ENCODE measurements at places on chromosomes 2 and 18. TPM values are rescaled to one million over a fixed set of nuclear protein-coding genes. Genes with fewer than 3 reads are reported as not detected.
A peak's percentile ranks its signal among the peaks of the same experiment; 100 is the strongest.

AMER3 gene
- total RNA-seq: 0.09 TPM

COLEC12 gene
- 65.5 TPM for total RNA-seq

ARHGEF33 gene
- total RNA-seq: 0.71 TPM

IL1RL1 gene
- 0.31 TPM for total RNA-seq

TUBA4A gene
- 36.2 TPM for total RNA-seq

TUBA3E gene
- not detected for total RNA-seq

CD8B gene
- total RNA-seq: 0.31 TPM

REG3G gene
- total RNA-seq: not detected

DNA sequence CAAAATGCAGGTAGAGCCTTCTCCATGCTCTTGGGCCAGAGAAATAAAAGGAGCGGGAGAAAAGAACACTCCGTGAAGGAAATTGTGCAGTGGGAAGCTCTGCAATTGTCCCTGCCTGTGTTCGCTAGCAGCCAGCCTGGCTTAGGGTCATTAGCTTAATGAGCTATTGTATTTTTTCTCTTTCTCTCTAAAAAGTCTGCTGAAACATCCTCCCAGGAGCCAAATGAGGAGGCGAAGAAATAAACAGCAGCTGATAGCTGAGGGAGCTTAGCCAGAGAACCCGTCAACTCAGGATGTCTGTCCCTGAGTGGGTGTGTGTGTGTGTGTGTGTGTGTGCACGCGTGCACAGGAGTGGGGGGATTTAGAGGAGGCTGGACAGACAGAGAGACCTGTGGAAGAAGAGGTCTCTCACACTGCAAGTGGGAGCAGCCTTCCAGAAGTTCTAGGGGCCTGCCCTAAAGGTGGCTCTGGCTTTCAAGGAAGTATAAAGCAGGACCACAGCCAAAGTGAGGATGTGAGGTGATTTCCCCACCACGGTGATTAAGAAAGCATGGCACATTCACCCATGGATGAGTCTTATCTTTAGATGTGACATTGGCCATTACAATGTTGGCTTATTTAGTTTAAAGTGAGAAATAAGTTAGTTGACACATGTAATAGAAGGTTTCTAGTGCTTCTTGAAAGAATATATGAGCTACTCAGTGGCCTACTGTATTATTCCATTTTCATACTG, 690.4 kb downstream of the RNF144A start:
- peak; percentile 7 for DNase-seq
- H3K36me3 ChIP-seq: no peaks in the 10 kb centered on the region
- peaks cover 2% of the 10 kb centered on the region for H3K27me3 ChIP-seq

DNA sequence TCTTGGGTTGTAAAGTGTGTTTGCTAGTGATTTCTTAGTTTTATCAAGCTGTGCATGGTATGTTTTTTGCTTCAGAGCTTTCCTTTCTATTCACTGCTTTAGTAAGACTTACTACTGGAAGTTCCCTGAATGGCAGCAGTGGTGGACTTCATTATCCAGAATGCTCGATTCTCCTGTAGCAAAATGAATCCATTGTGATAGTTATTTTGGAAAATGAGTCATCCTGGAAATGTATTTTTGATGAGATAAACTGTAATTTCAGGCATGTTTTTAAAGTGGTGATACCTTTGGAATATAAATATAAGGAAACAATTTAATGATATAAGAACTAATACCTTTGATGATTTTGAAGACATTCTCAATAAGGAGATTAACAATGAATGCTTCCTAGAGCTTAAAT, 387.1 kb downstream of the PTPRM start:
- H3K36me3 ChIP-seq: peaks cover 5% of the 10 kb centered on the region
- H3K27me3 ChIP-seq: no peaks in the 10 kb centered on the region
- no peaks in the 10 kb centered on the region for H3K4me1 ChIP-seq
- no peak for DNase-seq
- no peak overlapping the region for H3K4me3 ChIP-seq

DNA sequence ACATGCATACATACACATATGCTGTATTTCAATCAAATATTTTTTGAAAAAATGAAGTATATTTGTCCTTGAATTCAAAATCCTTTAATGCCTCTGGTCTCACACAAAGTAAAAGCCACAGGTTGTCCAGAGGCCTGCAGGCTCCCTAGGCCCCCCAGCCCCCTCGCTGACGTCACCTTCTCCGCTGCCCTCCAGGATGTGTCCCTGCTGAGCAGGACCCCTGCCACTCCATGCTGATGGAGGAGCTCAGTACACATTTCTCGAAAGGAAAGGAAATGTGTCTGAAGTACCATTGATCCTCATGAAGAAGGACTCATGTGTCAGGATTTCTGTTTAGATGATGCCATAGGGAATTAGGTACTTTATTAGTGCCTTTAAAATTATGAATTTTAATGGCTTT, 212.1 kb downstream of the LDLRAD4 start:
- H3K27ac ChIP-seq: no peak overlapping the region
- no peak overlapping the region for H3K4me3 ChIP-seq
- DNase-seq: no peak
- no peaks in the 10 kb centered on the region for H3K36me3 ChIP-seq
- H3K27me3 ChIP-seq: no peaks in the 10 kb centered on the region

DNA sequence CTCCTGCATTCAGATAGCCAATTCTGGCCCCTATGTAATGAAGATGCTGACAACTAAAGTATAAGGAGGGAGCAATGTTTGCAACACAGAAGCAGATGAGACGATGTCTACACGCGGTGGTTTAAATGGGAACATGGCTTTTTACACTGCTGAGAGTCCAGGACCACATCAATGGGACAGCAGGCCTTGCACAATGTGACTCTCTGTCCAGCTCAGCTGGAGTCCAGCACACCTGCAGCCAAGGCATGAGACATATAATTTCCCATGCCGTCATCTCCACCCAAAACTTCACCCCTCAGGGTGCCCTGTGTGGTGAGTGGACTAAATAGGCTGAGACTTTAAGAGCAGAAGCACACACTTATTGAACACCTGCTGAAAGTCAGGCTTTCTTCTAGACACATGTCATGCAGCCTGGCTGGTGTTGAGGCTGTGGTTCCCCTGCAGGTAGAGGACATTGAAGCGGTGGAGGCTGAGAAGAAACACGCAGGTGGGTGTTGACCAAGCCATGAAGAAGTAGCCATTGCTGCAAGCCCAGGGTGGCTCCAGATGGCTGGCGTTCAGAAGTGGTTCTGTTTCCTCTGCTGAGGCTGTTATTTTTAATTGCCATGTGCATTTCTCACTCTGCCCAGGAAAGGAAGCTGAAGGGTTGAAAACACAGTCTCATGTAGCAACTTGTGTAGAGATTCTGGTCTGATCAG, 345.6 kb downstream of the MYCN start:
- H3K27me3 ChIP-seq: peaks cover 4% of the 10 kb centered on the region
- H3K36me3 ChIP-seq: no peaks in the 10 kb centered on the region
- no peak overlapping the region for H3K4me3 ChIP-seq
- no peaks in the 10 kb centered on the region for H3K4me1 ChIP-seq

DNA sequence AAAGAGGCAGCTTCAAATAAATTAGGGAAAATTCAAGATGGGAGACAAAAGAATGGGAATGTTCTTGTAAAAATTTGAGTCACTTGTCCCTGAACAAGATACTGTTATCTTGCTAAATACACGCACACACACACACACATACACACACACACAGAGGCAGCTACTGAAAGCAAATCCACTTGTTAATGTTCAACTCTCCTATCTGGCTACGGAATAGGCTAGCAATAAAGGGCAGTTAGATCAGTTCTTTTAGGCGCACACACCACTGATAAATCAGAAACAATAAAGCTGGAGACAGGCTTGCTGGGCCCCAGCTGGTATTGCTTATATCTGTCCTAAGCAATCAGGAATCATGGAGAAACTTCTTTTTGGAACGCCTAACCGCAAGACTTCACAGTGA, 461.6 kb downstream of the BCL11A start:
- no peaks in the 10 kb centered on the region for H3K36me3 ChIP-seq
- H3K27me3 ChIP-seq: no peaks in the 10 kb centered on the region
- H3K4me1 ChIP-seq: no peaks in the 10 kb centered on the region
- no peak overlapping the region for H3K27ac ChIP-seq

DNA sequence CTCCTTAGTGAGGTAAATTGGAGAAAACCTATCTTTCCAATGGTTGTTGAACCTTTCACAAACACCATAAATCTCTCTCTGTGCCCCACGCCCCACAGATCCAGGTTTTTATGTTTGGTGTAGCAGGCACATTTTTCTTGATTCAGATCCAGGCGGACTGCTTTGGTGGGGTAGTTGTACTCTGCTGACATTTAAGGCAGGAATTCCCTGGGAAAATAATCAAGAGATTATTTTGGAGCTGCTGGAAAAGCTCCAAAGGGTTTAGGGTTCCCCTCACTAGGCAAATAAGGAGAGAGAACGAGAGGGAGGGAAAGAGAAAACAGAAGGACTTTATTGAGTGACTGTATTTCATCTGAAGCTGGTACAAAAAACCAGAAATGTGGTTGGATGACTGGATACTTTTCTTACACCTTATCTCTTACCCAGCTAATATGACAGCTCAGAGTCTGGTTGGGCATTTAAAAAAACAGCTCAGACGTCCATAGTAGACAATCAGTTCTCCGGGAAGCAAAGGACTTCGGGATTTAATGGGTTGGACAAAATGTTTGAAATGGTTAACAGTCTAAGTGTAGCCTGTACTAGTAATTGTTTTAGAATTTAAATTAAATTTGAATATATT, 3.6 kb upstream of the AQP4 start:
- H3K4me1 ChIP-seq: peaks cover 18% of the 10 kb centered on the region
- H3K4me3 ChIP-seq: no peak overlapping the region
- H3K27ac ChIP-seq: no peak overlapping the region
- peak; percentile 39 for DNase-seq

GRCh38 chr2:190974629-190975361, 39.2 kb downstream of the STAT1 start:
- no peaks in the 10 kb centered on the region for H3K27me3 ChIP-seq
- H3K4me1 ChIP-seq: no peaks in the 10 kb centered on the region
- no peak for DNase-seq
- no peak overlapping the region for H3K27ac ChIP-seq
- H3K4me3 ChIP-seq: no peak overlapping the region

- no peaks in the 10 kb centered on the region for H3K27me3 ChIP-seq
- H3K4me1 ChIP-seq: peaks cover 75% of the 10 kb centered on the region
- DNase-seq: no peak
These were observed 34.6 kb downstream of the ODC1 start for GRCh38 chr2:10413503-10413902.

- DNase-seq: peak; percentile 29
- H3K27me3 ChIP-seq: no peaks in the 10 kb centered on the region
- H3K4me1 ChIP-seq: no peaks in the 10 kb centered on the region
- H3K36me3 ChIP-seq: no peaks in the 10 kb centered on the region
- H3K4me3 ChIP-seq: peak overlapping the region; percentile 67
- H3K27ac ChIP-seq: peak overlapping the region; percentile 92
These were observed 46.9 kb upstream of the POMC start for GRCh38 chr2:25215232-25215631.

GRCh38 chr2:46977899-46978298, 62.3 kb upstream of the MCFD2 start:
- H3K36me3 ChIP-seq: peaks cover 49% of the 10 kb centered on the region
- peak; percentile 53 for DNase-seq
- no peaks in the 10 kb centered on the region for H3K27me3 ChIP-seq
- H3K27ac ChIP-seq: no peak overlapping the region
- no peak overlapping the region for H3K4me3 ChIP-seq

- no peak overlapping the region for H3K27ac ChIP-seq
- DNase-seq: no peak
- H3K4me3 ChIP-seq: no peak overlapping the region
These were observed 107.1 kb upstream of the MAPRE2 start for GRCh38 chr18:34933909-34934661.

- H3K4me1 ChIP-seq: peaks cover 11% of the 10 kb centered on the region
- no peaks in the 10 kb centered on the region for H3K27me3 ChIP-seq
- H3K36me3 ChIP-seq: peaks cover 2% of the 10 kb centered on the region
- DNase-seq: peak; percentile 79
- H3K27ac ChIP-seq: peak overlapping the region; percentile 94
These were observed 19.7 kb upstream of the STPG4 start for GRCh38 chr2:47174733-47175361.

DNA sequence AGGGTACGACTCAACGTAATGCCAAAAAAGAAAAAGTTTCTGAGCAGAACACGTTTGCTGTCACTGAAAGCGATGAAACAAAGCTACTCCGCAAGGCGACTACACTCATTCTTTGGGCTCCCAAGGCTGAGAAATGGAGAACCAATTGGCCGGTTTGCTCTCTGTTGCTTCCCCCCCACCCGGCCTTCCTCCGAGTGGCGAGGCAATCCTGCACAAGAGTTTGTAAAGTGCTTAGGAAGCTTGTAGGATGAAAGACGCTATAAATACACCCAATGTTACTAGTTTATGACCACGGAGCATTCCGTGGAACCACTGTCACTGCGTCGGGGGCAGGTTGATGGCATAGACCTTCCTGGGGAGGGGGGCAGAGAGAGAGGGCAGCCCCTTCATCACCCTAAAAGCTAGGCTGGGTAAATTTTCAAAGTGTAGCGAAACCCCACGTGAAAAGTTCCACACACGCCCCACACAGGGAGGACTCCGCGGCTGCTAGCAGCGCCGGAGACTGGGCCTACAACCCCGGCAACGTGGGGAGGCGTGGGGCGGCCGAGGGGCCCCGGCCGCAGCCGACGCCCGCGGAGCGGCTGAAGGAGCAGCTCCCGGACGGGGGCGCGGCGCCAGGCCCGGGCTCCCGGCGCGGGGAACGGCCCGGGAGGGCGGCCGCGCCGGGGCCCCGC, 915 bp downstream of the CUL3 start:
- peak overlapping the region; percentile 86 for H3K27ac ChIP-seq
- peak overlapping the region; percentile 92 for H3K4me3 ChIP-seq
- DNase-seq: peak; percentile 68
- H3K4me1 ChIP-seq: peaks cover 6% of the 10 kb centered on the region
- H3K36me3 ChIP-seq: peaks cover 5% of the 10 kb centered on the region
- no peaks in the 10 kb centered on the region for H3K27me3 ChIP-seq

DNA sequence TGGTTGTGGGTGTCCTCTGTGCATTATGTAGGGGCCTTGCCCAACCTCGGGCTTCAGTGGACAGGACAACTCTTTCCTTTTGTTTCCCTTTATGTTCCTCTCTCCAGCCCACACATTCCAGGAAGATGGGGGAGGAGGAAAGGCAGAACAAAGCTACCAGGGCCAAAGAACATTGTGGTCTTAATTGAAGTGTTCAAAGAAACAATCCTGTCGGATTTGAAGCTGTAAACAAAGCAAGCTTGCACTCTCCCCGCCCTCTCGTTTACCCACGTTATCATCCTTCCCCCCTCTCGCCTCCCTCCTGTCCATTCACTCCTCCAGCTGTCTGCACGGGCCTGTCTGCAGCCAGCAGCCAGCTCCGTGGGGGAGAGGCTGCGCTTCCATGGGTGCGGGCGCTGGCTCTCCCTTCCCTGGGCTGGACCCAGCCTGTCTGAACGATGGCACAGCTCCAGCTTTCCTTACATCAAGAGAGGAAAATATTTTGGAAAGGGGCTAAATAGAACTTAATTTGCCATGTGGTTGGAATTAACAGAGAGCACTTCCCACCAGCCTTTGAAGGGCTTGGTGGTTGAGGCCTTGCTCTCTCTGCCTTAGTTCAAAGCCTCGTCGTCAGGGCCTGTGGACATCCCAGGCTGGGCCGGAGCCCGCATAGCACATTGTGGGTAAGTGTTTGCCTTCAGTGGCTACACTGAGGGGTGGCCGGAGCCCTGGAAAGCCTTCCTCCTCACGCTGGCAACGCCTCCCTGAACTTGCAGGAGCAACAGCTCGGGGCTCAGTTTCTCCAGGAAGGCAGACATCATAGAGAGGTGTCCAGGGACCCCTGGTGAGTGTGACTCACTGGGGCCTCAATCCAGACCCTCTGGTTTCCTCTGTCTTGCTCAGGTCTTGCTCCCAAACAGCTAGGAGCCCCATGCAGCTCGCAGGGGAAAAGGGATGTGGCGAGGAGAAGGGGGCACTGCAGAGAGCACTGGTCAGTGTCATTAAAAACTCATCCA, 60.6 kb upstream of the HS6ST1 start:
- no peaks in the 10 kb centered on the region for H3K27me3 ChIP-seq
- H3K27ac ChIP-seq: peak overlapping the region; percentile 21
- H3K4me1 ChIP-seq: peaks cover 57% of the 10 kb centered on the region
